ENCODE measurements at places on chromosomes 3 and 15.

GRCh38 chr15:59176653-59177316, 29.9 kb upstream of the LDHAL6B start:
- no peak for DNase-seq

GRCh38 chr3:99958222-99958912, 140.7 kb downstream of the CMSS1 start:
- DNase-seq, result no peak

- DNase-seq, result peak; percentile 19
Observed at GRCh38 chr15:45892182-45892581, 257.4 kb downstream of the SQOR start.

- no peak for DNase-seq
Observed at GRCh38 chr3:42681361-42682038, 3.8 kb upstream of the KLHL40 start.

- DNase-seq, result no peak
Observed at GRCh38 chr3:84066915-84067314, 891.9 kb upstream of the CADM2 start.

- DNase-seq, result no peak
Observed at GRCh38 chr15:62793752-62794144, 248.8 kb upstream of the TPM1 start.

- no peak for DNase-seq
Observed at GRCh38 chr3:130725746-130726145, 20.9 kb downstream of the PIK3R4 start.

- DNase-seq, result peak; percentile 26
Observed at GRCh38 chr3:42701371-42702065, 1.1 kb downstream of the HHATL start.

DNA sequence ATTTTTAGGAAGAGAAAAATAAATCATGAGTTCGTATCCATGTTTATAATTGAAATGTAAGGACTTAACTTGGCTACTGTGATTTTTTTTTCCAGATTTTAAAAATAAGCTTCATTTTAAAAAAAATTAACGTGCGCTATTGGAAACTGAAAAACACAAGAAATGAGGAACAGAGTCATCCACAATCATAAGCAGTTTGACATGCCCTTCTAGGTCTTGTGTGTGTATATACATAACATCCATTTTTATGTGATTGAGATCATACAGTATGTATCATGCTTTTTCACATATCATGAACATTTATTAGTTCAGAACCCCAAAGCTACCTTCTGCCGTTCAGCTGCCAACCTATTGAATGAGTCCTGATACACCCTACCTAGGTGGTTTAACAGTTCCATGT, 22.7 kb downstream of the IREB2 start:
- DNase-seq, result no peak

GRCh38 chr3:194346621-194347020, 4.5 kb downstream of the CPN2 start:
- no peak for DNase-seq

- no peak for DNase-seq
Observed at GRCh38 chr3:141178551-141178950, 53.1 kb upstream of the PXYLP1 start.

DNA sequence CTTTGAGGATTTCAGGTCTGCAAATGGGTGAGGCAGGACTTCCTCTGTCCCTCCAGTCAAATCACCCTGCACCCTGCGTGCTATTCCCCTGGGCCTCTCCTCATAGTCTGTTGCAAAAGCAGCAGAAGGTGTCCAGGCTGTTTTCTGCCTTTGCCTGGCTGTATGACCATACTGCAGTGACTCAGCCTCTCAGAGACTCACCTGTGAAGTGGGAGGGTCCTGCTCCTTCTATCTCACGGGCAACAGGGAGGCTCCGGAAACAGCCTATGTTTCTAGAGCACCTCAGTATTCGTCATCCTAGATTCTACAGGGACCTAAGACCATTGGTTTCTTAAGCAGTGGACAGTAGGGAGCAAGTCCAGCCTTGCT, 216.4 kb downstream of the TLE3 start:
- DNase-seq, result no peak

- DNase-seq, result no peak
Observed at GRCh38 chr3:156216216-156216615, 95.8 kb downstream of the KCNAB1 start.

DNA sequence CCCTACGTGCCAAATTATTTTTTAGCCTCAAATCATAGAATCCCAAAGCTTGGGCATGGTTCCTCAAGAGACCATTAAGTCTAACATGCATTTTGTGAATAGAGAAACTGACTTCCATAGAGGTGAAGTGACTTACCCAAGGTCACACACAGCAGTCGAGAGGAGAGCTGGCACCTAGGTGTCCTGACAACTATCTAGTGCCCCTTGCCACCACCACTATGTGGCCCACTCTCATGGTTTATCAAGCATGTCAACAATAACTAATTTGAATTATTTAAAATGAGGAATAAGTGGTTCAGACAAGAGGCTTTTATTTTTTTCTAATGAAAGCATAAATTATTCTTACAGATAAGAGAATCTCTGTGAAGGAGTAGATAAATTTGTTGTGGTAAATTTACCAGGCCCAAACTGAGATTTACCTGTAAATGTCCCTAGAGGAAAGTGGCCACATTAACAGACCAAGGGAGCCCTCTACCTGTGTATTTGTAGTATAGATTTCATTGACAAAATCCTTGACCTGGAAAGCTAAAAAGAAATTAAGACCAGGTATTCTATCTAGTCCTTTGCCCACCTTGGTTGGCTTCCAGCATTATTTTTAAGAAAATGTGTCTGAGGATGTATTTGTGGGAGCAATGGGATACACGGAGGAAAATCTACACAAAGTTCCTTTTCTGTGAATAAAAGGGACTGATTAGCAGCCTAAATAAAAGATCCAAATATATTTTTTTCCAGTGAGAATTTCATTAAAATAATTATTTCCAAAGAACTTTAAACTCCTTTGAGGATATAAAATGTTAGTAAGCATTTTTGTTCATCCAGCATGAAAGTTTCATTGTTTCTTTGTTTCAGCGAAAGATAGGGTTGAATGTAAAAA, 49.1 kb downstream of the IQCH start:
- DNase-seq, result peak; percentile 67

DNA sequence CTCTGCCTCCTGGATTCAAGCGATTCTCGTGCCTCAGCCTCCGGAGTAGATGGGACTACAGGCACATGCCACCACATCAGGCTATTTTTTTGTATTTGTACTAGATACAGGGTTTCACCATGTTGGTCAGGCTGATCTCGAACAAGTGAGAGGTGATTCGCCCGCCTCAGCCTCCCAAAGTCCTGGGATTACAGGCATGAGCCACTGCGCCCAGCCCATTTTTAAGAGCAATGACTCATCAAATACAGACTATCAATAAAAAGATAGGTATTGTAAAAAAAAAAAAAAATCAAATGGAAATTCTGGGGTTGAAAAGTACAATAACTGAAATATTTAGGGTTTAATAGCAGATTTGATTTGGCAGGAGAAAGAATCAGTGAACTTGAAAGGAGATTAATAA, 129.0 kb downstream of the TJP1 start:
- DNase-seq, result no peak

GRCh38 chr3:140931016-140931454, 10.6 kb upstream of the SLC25A36 start:
- DNase-seq, result no peak

DNA sequence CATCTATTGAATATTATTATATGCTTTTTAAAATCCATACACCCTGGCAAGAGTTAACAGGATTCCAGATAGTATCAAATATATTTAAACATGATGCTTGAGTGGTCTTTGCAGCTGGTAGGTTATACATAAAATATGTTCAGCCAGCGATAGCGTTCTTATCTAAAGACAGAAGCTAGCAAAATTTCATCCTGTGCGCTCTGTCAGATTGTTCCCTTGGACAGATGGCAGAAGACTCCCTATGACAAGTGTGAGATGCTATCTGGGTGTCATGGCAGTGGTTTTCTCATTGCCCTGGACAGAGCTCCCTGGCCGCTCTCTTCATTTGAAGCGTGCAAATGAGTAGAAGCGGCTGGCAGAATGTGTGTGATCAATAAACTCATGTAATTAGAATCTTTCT, 175.2 kb upstream of the SOX14 start:
- no peak for DNase-seq
